ENCODE measurements at places on chromosomes 7 and 10. TPM values are rescaled to one million over a fixed set of nuclear protein-coding genes. Genes with fewer than 3 reads are reported as not detected.

JCAD gene
- total RNA-seq = 48.3 TPM

RTKN2 gene
- total RNA-seq = 12.0 TPM

ELAPOR2 gene
- 77.1 TPM for total RNA-seq

DNA sequence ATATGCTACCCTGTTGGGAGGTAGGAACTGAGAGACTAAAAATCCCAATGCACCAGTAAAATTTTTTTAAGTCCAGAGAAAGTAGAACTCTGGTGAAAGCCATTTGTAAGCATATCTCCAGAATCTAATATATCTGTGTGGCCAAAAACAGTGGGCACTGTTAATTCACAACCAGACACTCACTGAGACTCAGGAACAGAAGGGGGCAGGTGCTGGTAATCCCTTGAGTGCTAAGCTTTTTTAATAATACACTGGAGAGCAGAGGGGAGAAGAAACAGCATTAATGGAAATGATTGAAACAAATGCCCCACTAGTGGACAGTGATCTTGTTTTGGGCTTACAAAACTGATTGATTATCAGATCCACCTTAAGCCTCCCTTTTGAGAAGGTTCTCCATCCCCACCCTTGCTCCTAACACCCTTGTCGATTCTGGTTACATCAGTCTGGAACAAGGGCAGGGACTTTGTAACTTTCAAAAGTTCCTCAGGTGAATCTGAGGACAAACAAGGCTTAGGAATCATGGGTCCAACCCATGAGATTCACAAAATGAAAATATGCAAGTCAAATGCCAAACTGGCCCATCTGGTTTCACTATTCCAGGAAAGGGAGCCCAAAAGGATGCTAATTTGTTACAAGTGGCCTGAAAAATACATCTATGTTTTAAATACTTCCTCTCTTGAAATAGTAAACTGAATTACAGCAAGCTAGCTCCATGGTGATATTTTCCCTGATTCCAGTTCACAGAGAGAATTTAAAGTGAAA, 29.7 kb downstream of the PLXNA4 start:
- H3K27me3 ChIP-seq = no peaks in the 10 kb centered on the region
- H3K36me3 ChIP-seq = no peaks in the 10 kb centered on the region
- H3K27ac ChIP-seq = no peak overlapping the region
- peak; percentile 16 for DNase-seq
- no peaks in the 10 kb centered on the region for H3K4me1 ChIP-seq

DDC gene
- total RNA-seq = 2.3 TPM

GRCh38 chr7:8134089-8134733, 127.8 kb downstream of the ICA1 start:
- DNase-seq = no peak
- H3K36me3 ChIP-seq = no peaks in the 10 kb centered on the region
- no peaks in the 10 kb centered on the region for H3K4me1 ChIP-seq
- no peaks in the 10 kb centered on the region for H3K27me3 ChIP-seq

GRCh38 chr10:30903397-30904138, 128.1 kb downstream of the ZNF438 start:
- peaks cover 6% of the 10 kb centered on the region for H3K36me3 ChIP-seq
- no peak for DNase-seq
- H3K27ac ChIP-seq = no peak overlapping the region
- H3K4me3 ChIP-seq = no peak overlapping the region
- no peaks in the 10 kb centered on the region for H3K27me3 ChIP-seq

DNA sequence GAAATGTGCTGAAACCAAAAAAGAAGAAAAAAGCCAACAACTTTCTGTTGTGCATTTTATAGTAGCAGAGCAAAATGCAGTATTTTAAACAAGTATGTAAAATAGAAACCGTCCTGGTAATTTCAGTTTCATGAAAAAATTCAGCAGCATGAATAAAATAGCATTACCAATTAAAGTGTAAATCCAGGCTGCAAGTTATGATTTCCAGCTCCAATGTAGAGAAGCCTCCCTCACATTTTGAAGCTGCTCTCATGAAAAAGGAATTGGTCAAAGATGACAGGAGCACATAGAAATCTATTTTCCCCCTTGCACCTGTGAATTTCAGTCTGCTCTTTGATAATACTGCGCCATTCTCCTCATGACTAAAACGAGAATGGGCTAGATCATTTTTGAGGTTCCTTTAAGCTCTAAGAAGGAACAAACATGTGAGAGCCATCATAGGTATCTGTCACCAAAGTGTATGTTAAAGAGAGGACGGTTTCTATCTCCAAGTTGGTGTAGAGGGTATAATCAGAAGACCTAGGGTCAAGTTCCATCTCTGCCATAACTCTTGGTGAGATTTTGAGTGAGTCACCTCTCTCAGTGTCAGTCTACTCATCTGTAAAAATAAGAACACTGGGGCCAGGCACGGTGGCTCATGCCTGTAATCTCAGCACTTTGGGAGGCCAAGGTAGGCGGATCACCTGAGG, 107.5 kb downstream of the MTPAP start:
- DNase-seq = no peak
- H3K4me3 ChIP-seq = no peak overlapping the region
- H3K4me1 ChIP-seq = no peaks in the 10 kb centered on the region
- no peaks in the 10 kb centered on the region for H3K27me3 ChIP-seq

RBP3 gene
- total RNA-seq = not detected

DNA sequence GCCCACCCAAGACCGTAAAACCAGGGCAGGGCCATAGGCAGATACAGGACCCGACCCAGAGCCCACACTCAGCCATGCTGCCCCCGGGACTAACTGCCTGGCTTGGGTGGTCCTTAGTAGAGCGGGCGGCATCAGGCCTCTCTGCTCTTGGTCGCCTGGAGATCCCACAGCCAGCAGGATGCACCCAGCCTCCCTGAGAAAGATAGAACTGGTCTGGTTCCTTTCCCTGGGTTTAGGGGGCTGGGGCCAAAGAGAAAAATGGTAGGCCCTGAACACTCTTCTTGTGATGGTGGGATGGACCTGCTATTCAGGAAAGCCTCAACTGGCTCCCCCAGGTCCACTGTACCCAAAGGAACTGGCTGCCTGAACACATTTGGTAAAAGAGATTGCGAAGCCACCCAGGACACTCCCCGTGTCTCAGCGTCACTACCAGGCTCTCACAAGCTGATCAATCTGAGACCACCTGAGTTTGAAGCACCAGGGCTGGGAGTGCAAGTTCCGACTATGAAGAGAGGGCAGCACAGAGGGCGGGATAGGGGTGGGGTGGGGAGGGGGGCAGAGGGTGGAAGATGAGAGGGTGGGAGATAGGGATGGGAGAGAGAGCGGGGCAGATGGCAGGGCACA, 591.5 kb downstream of the DNAJB6 start:
- no peak overlapping the region for H3K27ac ChIP-seq
- DNase-seq = no peak
- H3K27me3 ChIP-seq = no peaks in the 10 kb centered on the region
- peaks cover 16% of the 10 kb centered on the region for H3K4me1 ChIP-seq
- no peak overlapping the region for H3K4me3 ChIP-seq

- H3K4me3 ChIP-seq = no peak overlapping the region
- H3K27ac ChIP-seq = no peak overlapping the region
- H3K27me3 ChIP-seq = no peaks in the 10 kb centered on the region
- DNase-seq = no peak
These were observed 495.6 kb downstream of the RPS24 start for GRCh38 chr10:78529262-78529661.

DNA sequence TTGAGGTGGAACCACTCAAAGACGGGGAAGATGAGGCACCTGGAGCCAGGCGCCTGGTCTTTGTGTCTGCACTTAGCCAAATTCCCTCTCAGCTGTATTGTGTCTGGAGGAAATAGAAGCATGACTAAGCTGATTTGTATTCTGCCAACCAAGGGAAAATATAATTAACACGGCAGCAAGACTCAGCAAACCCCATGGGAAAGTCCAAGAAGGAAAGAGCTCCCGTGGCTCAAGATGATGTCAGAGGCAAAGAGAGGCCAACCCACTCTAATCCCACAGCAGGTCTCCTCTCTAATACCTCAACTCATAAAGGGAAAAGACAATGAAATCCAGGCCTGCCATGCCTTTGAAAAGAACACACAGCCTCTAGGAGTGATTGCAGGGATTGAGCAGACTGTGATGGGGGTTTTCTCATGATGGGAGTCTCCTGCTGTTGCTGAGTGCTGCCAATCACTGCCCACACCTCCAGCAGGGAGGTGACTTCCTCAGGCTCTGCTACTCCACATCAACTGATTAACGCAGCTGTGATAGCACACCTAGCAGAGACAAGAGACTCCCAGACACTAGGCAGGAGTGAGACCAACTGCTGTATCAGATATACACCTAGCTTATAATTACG, 255.5 kb upstream of the C7orf33 start:
- no peaks in the 10 kb centered on the region for H3K36me3 ChIP-seq
- peaks cover 27% of the 10 kb centered on the region for H3K27me3 ChIP-seq
- no peak overlapping the region for H3K27ac ChIP-seq
- no peak for DNase-seq
- H3K4me3 ChIP-seq = no peak overlapping the region
- H3K4me1 ChIP-seq = peaks cover 15% of the 10 kb centered on the region

DNA sequence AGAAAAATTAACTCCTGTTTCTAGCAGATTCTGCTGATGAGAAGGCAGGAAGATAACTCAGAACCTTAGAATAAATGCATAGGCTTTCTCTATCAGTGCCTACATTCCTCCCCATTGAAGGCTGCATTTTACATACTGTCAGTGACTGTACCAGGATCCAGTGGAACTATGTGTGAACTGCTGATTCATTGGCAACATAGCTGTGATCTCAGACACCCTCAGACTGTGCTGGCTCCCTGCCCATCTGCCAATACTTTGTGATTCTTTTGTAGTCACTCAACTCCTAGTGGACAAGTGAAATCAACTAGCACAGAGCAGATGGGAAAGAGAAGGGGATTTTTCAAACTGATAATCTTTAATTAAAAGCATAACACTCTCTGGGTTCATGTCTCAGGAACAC, 375.8 kb downstream of the MDFIC start:
- H3K27me3 ChIP-seq = no peaks in the 10 kb centered on the region
- no peak overlapping the region for H3K27ac ChIP-seq
- H3K4me3 ChIP-seq = no peak overlapping the region
- DNase-seq = no peak

DNA sequence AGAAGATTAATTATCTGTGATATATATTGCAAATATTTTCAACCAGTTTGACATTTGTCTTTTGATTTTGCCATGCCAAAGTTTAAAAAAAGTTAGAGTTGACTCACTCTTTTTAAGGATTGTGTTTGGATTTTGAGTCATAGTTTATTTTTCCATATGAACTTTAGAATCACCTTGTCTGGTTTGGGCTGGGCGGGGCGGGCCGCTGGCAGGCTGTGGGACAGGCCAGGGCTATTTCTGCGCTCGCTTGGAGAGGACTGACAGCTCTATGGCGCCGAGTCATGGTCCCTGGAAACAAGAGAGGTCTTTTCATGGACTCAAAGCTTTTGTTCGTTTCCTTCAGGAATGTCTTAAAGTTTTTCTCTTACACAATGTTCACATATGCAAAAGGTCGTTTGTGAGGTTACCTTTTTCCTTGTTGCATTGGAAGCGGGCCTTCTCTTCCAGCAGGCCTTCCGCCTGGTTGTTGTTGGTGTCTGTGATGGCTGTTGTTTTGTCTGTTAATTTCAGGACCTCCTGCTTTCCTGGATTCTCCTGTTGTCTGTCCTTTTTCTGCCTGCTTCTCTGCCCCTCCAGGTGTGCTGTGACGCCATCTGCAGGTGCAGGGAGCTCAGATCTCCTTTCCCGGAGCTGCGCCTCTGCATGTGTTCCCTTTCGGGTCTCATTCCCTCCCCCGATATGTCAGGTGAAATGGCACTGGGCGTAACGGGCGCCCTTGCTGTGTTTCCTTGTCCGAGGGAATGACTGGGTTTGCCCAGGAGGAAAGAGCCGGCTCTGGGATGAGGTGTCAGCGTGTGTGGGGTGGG, 53.8 kb downstream of the INPP5A start:
- DNase-seq = no peak
- no peaks in the 10 kb centered on the region for H3K27me3 ChIP-seq
- H3K4me3 ChIP-seq = no peak overlapping the region

GRCh38 chr10:100535338-100535714, 417 bp upstream of the HIF1AN start:
- H3K27ac ChIP-seq = peak overlapping the region; percentile 35
- peaks cover 4% of the 10 kb centered on the region for H3K4me1 ChIP-seq
- H3K4me3 ChIP-seq = peak overlapping the region; percentile 71
- peaks cover 12% of the 10 kb centered on the region for H3K36me3 ChIP-seq
- no peaks in the 10 kb centered on the region for H3K27me3 ChIP-seq
- DNase-seq = no peak

- H3K36me3 ChIP-seq = peaks cover 6% of the 10 kb centered on the region
- no peaks in the 10 kb centered on the region for H3K4me1 ChIP-seq
- no peak for DNase-seq
- no peak overlapping the region for H3K4me3 ChIP-seq
- no peak overlapping the region for H3K27ac ChIP-seq
These were observed 15.5 kb upstream of the GPR15LG start for GRCh38 chr10:84158061-84158460.

CACNB2 gene
- 26.6 TPM for total RNA-seq

DNA sequence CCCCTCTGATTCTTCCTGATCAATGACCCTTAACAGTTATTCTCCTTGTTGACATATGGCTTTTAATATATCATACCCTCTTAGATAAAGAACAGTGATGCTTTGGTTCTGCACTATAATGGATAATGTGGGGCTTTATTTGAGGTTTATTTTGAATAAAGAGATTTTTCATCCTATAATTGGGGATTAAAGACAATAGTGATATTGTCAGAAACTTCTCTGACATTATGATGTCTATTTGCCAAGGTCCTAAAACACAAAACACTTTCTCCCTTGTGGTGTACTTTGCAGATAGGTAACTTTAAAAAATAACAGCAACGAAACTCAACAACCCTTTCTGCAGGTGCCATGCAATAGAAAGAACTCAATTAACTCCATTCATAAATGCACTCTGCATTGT, 243.6 kb upstream of the RHOBTB1 start:
- no peak overlapping the region for H3K4me3 ChIP-seq
- no peaks in the 10 kb centered on the region for H3K36me3 ChIP-seq
- H3K27ac ChIP-seq = no peak overlapping the region
- no peak for DNase-seq
- no peaks in the 10 kb centered on the region for H3K27me3 ChIP-seq

- peaks cover 2% of the 10 kb centered on the region for H3K27me3 ChIP-seq
- peaks cover 19% of the 10 kb centered on the region for H3K4me1 ChIP-seq
- H3K36me3 ChIP-seq = no peaks in the 10 kb centered on the region
- H3K4me3 ChIP-seq = no peak overlapping the region
- no peak overlapping the region for H3K27ac ChIP-seq
- DNase-seq = no peak
These were observed 61.0 kb upstream of the SFMBT2 start for GRCh38 chr10:7471720-7472367.

CAV1 gene
- total RNA-seq = 71.0 TPM
